Pons (tissue), 1 donor: ENCODE measurements at places on chromosomes 5 and 9.
A peak's percentile ranks its signal among the peaks of the same experiment; 100 is the strongest.

- no peak for DNase-seq
These were observed 79.2 kb downstream of the ATP10B start for GRCh38 chr5:160772854-160773253.

- no peak for DNase-seq
These were observed 9.9 kb downstream of the NRG2 start for GRCh38 chr5:140033037-140033760.

DNA sequence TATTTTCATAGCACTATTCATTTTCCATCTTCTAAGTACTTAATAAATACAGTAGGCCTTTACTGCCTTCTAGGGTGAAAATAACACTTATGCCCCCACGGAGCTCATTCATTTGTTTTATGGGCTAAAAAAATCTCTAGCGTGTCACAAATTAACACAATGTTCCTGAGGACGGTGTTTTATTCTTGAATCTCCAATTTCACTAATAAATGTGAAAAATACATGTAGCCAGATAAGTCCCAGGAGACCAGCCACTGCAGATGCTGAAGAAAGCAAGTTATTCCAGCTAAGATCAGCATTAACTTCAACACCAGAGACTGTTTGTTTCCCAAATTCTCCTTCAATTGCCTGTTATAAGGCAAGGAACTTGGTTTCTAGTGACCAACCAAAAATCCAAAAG, 102.3 kb downstream of the MARCHF3 start:
- no peak for DNase-seq

DNA sequence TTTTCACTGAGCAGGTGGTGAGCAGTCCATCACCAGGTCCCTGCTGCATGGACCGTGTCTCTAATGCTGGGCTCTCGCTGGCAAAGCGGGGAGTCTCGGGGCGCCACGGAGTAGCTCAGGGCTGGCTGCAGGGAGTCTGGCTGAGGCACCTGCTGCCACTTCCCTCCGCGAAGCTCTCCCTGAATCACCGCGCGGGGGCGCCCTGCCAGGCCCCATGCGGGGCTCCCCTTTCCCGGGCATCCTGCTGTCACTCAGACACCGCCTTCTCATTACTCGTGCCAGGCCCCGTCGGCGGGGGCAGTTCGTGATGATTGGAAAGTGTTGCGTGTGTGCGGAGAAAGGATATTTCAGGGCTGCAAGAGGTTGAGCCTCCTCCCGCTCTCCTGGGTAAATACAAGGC, 335.8 kb downstream of the IRX2 start:
- no peak for DNase-seq

GRCh38 chr5:2732850-2733249, 18.6 kb downstream of the IRX2 start:
- no peak for DNase-seq

GRCh38 chr9:35106343-35106730, 3.4 kb upstream of the STOML2 start:
- no peak for DNase-seq

- DNase-seq = no peak
These were observed 439.3 kb upstream of the CTNND2 start for GRCh38 chr5:12343558-12343957.

- DNase-seq = no peak
These were observed 157.1 kb downstream of the ZNF462 start for GRCh38 chr9:107020040-107020530.

DNA sequence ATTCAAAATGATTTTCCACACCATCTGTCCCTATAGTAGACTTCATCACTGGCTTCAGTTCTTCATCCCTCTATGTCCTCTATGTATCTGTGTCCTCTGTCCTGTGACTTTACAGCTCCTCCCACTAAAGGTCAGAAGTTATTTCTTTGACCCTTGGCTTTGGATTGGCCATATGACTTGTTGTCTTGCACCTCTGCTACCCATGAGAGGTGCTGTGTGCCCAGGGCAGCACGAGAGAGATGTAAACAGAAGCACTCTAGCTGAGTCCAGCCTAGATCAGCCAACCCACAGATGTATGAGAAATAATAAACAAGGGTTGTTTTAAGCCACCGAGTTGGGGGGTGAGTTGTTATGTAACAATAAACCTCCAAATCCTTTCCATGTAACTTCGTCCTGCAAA, 63.4 kb upstream of the ENTREP1 start:
- DNase-seq = no peak

- DNase-seq = no peak
These were observed 408.4 kb downstream of the SPOCK1 start for GRCh38 chr5:137090721-137091120.

- DNase-seq = no peak
These were observed 30.5 kb upstream of the F2RL1 start for GRCh38 chr5:76788362-76788761.

DNA sequence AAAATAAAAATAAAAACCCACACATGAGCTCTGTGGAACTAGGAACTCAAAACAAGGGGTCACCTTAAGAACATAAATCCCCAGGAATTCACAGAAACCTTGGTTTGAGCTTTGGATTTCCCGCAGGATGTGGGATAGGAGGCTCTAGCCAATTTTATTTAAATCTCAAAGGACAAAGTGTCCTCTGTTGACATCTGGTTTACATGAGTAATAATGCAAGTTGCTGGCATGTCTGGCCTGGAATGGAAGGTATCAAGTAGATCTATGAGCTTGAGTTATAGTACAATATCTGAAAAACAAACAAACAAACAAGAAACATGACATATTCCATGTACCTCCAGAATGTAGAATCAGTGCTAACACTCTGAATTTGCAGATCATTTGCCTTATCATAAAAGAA, 94.2 kb upstream of the SLIT3 start:
- DNase-seq = no peak

- DNase-seq = peak; percentile 45
These were observed 45.3 kb downstream of the OR2K2 start for GRCh38 chr9:111284703-111285102.
